Left renal cortex interstitium (tissue), 4 donors: ENCODE measurements at places on chromosomes 11 and 22. TPM values are rescaled to one million over a fixed set of nuclear protein-coding genes. Genes with fewer than 3 reads are reported as not detected.

The SEC14L6 gene
- 8.0 TPM for polyA plus RNA-seq

GRCh38 chr11:97460091-97460490 lies 1070.3 kb downstream of the JRKL start:
- DNase-seq = no peak

GRCh38 chr11:72653649-72654048 lies 20.6 kb downstream of the PDE2A start:
- DNase-seq = no peak

DNA sequence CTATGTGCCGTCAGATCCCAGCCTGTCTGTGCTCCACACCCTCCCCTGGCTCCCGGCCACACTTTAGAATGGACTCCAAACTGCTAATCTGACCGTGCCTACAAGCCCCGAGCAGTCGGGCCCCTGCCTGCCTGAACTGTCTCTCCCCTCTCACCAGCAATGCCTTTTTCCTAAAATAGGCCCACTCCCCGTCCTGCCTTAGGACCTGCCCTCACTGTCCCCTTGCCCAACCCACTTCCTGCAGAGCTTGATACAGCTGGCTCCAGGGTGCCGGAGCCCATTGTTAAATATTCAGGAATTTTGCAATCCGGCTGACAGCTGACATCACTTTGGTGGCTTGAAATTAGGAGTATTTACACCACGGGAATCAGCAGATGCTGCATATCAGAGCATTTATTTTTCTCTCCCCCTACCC lies 21.4 kb downstream of the MN1 start:
- DNase-seq = no peak

DNA sequence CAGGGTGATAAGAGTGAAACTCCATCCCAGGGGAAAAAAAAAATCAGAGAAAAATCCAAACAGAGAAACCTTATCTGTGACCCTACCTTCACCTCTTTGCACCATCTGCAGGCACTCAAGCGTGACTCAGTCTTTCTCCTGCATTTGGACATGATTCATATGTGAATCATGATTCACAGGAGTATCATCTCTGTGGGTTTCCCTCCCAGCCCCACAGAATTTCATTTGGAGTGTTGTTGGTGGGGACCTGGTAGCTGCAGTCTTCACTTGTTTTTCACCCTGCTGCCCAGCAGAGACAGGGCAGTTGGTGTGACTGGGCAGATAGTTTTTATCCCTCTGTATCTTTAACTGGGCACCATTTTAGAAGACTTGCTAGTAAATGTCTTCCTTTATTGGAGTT lies 75.7 kb downstream of the DEPDC5 start:
- DNase-seq = no peak

DNA sequence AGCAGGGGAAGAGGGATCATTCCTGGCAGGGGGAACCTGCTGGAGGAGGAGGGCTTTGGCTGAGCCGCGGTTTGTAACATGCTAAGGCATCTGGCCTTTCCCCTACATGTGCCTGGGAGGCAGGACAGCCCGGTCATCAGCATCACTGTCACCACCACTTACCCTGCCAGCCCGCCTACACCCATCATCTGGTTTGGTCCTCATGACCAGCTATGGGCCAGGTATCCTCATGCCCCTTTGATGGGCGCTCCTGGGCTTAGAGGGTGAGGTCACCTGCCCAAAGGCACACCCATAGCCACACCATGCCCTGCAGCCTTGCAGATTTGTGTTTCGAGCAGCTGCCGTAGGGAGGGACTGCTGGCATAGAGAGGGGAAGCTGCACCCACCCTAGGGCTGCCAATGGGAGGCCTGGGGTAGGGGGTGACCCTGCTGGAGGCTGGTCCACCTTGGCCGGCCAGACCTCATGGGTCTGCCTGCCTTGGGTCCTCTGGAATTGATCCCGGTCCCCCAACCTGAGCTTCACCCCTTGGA lies 2.6 kb downstream of the MRGPRF start:
- no peak for DNase-seq

DNA sequence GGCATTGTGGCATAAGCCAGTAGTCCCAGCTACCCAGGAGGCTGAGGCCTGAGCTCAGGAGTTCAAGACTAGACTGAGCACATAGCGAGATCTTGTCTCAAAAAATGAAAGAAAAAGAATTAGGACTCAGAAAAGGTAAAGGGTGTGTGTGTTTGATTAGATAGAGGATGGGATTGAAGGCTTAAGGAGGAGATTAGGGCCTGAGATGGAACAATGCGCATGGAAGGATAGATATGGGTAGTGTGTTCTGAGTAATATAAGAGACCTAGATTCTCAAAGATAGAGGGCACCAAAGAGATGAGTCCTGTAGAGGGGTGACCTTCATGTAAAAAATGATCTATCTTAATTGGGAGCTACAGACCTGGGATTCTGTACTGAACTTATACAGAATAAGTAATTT lies 17.3 kb upstream of the RAB30 start:
- DNase-seq = no peak

GRCh38 chr22:46001046-46001425 lies 24.1 kb upstream of the WNT7B start:
- no peak for DNase-seq

The PRG3 gene
- polyA plus RNA-seq = 1.2 TPM

DNA sequence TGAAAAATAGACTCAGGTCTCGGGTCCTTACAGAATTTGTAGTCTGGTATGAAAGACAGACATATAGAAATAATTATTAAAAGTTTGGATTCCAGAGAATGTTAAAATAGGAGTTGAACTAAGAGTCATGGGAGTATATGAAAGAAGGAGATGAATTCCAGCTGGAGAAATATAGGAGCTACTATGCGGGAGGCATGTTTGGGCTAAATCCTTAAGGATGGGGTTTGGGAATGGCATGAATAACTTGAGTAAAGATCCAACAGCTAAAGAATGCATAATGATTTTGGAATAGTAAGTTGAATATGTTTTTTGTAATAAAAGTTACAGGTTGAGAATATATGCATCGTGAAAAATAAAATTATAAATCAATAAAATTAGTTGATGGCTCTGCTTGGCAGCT lies 129.4 kb upstream of the SLC5A12 start:
- DNase-seq = no peak

- no peak for DNase-seq
Measured at GRCh38 chr11:73229321-73229895, 11.3 kb downstream of the P2RY2 start.

DNA sequence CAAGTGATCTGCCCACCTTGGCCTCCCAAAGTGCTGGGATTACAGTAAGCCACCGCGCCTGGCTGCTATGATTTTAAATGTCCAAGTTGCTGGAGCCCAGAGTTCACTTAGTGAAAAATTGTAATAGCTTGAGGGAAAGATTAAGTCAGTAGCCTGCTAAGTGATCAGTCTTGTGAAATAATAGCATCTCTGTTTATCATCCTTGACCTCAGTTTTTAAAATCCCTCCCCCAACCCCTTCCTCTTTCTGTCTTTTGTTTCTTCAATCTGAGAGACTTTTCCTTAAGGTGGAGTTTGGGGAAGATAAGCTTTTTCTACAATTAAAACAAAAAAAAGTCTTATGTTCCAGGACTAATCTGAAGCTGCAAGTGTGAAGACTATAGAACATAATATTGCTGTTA lies 6.4 kb downstream of the HIPK3 start:
- no peak for DNase-seq

- no peak for DNase-seq
Measured at GRCh38 chr11:57031556-57031955, 42.8 kb downstream of the OR5AK2 start.

DNA sequence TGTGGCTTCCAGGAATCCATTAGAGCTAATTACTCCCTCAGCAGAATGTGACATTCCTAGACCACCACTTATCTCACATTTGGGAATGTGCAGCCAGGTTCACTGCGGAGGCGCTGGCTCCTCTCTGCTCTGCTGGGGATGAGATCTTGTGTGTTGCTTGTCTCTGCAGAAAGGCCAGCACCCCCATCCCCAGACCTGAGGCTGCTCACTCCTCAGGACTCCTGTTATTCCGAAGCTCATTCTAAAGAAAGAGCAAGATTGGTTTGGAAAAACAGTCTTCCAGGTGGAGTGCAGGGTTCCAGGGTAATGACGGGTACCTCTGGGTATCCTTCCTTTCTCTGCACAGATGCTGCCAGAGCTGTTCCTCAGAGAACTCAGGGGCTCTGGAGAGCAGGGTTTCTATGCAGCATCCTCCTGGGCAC lies 20.8 kb downstream of the RSPH14 start:
- DNase-seq = no peak

The HTATIP2 gene
- polyA plus RNA-seq = 4.2 TPM

GRCh38 chr11:48167380-48167779 lies 49.2 kb upstream of the OR4B1 start:
- no peak for DNase-seq

The KBTBD4 gene
- polyA plus RNA-seq = 25.9 TPM

GRCh38 chr11:10655943-10656576 lies 37.5 kb downstream of the IRAG1 start:
- DNase-seq = no peak

The ENTHD1 gene
- not detected for polyA plus RNA-seq

The SLC6A5 gene
- polyA plus RNA-seq = 0.14 TPM

DNA sequence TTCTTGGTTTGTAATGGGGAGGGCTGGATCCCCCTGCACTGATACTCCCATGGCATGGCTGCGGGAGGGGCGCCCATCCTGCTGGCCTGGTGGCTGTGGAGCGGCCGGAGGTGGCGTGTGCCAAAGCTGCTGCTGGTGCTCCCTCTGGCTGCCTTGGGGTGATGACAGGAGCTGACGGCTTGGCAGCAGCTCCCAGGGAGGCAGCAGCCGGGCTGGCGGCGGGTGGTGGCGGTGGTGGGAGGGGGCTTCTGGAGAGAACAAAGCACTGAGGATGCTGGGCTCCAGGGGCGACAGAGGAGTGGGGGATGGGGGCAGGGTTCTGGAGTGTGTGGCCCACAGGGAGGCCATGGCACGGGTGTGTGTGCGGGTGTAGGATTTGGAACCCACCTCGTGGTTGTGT lies 11.4 kb upstream of the MPPED1 start:
- no peak for DNase-seq
